Activated naive CD4-positive, alpha-beta T cell treated with anti-CD3 and anti-CD28 coated beads, Interleukin-2, amount 50 U/mL, for 16 hours (primary cell): ENCODE measurements at places on chromosomes 16 and 17.
A peak's percentile ranks its signal among the peaks of the same experiment; 100 is the strongest.

DNA sequence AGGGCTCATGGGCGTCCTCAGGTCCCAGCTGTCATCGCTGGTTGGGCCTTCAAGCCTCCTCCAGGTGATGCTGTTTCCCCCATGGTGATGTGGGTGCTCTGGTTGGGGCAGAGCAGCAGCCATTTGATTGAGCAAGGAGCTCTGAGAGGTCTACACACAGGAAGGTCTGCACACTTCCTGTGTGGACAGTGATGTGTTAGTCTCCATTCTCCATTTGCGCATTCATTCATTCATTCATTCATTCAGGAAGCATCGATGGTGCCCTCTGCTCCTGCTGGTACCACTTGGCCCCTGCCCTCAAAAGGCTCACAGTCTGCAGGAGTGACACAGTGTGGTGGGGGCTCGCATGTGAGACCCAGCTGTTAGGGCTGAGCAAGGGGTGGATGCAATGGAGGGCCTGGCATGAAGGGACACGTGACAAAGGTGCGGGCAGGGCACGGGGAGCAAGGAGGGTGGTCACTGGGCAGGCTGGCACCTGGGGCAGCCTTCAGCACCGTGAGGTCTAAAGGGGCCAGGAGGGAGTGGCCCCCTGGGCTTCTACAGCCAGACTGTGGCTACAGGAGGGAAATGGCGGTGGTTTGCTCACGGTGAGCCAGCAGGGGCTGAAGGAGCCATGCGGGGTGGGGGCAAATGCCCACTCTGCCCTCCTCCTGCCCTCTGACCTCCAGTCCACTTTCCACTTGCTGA is 1.5 kb downstream of the ADGRG3 start:
- no peak for DNase-seq

DNA sequence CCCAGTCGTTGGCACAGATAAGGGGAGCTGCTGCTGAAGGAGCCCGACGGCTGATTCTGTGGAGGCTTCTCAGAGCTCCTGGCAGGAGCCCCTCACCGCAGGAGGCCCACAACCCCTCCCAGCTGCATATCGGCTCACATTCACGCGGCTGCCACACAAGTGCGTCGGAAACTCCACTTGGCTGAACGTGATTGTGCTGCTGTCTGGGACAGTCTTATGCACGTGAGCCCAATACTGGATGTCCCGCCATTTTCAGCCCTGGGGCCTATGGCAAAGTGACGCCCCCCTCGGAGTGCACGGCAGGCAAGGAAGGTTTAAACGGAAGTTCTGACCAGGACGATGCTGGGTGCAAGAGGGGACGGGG is 8.7 kb upstream of the PITPNA start:
- no peak for DNase-seq

DNA sequence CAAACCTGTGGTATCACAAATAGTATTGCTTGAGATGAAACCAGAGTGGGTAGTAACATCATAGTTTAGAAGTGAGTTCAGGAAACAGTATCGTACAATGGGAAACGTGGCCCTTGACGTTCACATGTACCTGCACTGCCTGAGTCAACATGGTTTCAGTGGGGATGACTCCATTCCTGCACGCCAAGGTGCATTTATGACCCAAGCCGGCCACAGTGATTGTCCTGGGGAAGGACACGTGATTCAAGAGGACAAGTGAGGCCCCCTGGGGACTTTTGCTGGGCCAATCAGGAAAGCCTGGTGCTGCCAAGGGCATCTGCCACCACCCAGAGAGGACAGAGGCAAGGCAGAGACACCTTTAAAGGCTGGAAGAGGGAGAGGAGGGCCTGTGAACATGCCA is 119.2 kb downstream of the AXIN2 start:
- DNase-seq: no peak

DNA sequence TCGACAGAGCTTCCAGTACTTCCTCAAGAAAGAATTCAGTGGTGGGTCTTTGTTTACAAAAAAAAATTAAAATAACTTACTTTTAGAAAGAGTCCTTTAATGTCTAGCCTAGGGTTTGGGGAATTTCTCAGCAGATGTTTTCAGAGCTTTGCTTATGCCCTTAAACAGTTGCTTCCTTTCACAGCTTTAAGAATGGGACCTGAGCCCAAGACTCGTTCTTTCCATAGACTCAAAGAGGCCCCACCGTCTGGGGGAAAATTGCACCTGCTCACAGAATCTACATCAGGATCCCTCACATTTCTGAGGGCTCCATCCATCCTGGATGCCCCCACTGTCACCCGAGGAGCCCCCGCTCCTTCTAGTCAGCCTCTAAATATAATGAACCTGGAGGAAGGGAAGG is 60.0 kb downstream of the RGS9 start:
- no peak for DNase-seq

DNA sequence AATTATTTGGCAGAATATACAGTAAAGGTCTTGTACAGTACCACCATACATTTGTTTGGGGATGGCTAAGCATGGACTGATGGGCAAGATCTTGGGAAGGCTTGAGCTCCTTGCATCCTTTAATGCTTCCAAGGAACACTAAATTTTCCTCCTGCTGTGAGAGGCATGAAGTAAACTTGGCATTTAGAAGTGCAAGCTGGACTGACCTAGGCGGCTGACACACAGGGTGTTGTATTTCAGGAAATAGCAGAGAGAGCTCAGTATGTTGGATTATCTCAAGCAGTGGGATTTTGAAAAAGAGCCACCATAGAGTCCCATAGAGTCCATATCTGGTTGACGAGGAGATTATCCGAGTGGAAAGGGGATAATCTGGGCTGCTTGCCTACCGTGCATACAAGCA is 2137.1 kb downstream of the TP53TG3F start:
- DNase-seq: no peak

- no peak for DNase-seq
Measured at GRCh38 chr16:85384833-85385462, 228.2 kb upstream of the GSE1 start.

DNA sequence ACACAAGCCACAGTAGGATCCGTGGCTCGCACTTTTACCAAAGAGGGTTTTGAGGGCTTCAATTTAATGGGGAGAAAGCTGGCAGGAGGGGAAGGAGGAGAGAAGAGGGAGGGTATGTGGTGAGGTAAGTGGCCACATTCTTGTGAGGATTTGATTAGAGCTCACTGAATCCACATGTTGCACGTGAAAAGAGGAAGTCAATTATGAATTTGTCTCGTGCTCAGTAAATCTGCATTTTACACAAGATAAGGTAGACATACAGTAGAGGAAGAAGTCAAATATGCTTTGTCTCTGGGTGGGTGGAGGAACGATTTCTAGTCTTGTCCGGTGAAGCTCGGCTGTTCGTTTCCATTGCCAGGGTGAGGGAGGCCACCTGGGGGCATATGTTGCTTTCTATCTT is 862 bp downstream of the ZNF232 start:
- DNase-seq: no peak

DNA sequence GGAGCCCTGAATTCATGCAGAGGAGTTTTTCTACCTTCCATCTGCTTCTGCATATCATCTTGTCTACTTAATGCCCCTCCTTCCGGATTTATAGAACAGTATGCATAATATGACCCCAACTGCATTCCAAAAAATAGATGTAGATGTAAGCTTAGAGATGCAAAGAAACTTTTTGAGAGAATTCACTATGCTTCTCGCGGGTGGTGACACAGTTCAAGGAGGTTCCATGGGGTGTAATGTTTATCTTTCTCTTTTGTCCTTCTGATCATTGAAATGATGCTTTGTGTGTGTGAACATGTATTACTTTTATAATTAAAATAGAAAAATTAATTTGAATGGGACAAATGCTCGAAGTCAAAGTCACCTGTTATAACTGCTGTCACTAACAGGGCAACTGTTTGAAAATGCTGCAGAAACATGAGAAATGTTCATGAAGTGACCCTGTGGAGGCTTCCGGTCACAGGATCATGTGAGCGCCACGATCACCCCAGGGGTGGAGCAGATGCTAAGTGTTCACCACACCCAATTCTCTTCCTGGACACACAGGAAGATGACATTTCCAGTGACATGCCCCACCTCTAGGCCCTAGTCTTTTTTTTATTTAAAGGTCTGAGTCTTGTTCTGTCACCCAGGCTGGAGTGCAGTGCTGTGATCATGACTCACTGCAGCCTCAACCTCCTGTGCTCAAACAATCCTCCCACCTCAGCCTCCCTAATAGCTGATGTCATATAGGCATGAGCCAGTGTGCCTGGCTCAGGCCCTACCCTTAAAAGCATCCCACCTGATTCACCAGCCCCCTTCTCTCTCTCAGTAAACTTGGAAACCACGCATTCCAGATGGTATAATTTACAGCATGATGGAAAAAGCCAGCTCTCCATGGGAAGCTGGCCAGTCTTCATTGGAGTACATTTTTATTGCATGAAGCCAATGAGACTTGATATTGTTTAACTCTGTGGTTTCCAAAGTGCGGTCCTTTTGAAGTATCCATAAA is 21.0 kb upstream of the AGRP start:
- no peak for DNase-seq

DNA sequence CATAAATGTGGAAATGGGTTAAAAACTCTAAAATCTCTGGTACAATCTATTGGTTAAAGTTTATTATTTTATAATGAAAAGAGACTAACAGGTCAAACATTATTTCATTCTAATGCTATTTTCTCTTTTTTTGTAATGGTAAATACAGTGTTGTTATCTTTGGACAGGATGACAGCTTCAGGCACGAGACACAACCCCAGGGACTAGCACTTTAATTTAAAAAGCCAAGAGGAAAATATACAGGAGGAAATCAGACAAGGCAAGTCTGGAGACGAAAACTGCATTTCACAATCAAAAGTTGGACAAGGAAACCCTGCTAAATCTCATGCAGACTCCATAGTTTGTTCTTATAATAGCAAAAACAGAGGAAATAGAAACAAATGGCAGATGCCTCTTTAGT is 589.1 kb upstream of the CDH8 start:
- no peak for DNase-seq

GRCh38 chr16:77637940-77638339 is 84.4 kb upstream of the NUDT7 start:
- no peak for DNase-seq

DNA sequence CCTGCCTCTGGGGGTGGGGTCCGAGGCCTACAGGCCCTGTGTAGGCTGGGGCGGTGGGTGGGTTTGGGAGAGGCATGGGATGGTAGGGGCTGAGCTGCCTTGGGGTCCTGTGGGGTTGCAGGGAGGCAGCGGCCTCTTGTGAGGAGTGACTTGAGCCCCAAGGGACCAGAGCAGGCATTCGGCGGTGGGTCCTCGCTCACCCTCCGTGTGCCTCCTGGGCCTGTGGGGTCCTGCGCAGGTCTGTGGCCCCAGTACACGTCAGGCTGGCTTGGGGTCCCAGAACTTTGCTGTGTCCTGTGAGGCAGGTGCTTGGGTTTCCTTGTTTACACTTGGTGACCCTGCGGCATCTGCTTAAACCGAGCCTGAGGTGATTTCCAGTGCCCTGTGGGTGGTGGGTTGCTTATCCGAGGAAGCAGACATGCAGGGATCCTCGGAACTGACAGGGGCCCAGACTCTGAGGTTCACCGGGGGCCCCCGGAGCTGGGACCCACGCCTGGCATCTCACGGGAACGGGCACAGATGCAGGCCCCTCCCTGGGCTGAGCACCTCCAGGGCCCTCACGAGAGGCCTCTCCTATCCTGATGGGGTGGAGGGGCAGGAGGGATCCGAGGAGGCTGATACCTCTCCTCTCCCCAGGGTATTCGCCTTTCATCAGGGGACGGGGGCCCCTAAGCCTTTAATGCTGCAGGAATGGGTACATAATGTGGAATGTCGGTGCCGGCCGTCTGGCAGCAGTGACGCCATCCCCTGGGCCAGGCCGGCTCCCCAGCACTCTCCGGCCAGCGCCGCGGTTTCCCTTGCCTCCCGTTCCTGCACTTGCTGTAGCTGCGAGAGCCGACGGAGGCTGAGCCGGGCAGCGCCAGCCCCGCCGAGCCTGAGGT is 7.7 kb downstream of the METRNL start:
- DNase-seq: no peak

- peak; percentile 69 for DNase-seq
Measured at GRCh38 chr17:1108765-1109605, 70.8 kb downstream of the ABR start.

DNA sequence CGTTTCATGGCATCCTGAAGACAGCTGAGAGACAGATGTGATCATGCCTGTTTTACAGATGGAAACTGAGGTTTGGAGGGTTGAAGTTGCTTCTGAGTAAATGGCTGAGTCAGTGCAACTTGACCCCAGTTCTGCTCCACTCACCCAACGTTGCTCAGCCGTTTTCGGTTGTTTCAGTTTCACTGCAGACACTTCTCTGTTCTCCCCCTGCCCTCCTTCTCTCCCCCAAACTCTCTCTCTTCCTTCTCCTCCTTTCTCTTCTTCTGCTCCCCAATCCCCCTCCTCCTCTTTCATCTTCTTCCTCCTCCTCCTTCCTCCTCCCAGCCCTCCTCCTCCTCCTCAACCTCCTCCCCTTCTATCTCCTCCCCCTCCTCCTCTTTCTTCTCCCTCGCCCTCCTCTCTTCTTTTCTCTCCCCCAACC is 9.4 kb upstream of the CEP20 start:
- no peak for DNase-seq

GRCh38 chr17:36092230-36092629 is 2.3 kb upstream of the CCL3 start:
- no peak for DNase-seq

DNA sequence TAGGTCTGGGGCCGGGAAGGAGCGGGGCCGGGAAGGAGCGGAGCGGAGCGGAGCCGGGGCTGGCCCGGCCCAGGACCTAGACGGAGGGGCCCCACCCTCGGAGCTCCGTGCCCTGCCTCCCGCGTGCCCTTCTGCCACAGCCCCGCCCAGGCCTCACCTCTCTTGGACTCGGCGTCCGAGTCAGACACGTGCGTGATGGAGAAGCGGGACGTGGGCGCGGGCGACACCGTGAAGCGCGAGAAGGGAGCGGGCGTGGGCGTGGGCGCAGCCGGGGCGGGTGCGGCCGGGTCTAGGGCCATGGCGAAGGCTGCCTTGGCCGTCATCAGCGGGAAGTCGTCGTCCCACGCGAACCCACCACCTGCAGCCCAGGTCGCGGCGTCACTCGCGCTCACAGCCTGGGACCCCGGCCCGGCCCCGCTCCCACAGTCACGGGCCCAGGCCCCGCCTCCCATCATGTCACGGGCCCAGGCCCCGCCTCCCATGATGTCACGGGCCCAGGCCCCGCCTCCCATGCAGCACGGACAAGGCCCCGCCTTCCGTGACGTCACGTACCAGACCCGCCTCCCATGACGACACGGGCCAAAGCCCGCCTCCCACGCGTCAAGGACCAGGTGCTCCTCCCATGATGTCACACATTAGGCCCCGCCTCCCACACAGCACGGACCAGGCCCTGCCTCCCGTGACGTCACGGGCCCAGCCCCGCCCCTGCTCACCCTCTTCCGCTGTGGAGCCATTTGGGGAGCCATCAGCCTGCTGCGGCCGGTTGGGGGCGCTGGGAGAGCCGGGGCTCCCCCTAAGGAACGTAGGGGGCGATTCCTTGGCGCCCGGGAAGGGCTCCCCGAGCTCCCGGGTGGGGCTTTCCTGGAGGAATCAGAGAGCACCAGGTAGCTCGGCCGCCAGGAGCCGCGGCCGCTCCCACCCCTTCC is 45.8 kb upstream of the PVALEF start:
- DNase-seq: peak; percentile 83
